ENCODE measurements at places on chromosomes 6 and 20.

- DNase-seq: peak; percentile 46
Observed at GRCh38 chr20:2800521-2801285, at the start of gene CPXM1. Gene CPXM1 (minus strand): TSS chr20:2800627. CDS start chr20:2800572, 55 bp downstream.

- DNase-seq: no peak
Observed at GRCh38 chr6:160130729-160131484, 9.3 kb downstream of the SLC22A1 start.

DNA sequence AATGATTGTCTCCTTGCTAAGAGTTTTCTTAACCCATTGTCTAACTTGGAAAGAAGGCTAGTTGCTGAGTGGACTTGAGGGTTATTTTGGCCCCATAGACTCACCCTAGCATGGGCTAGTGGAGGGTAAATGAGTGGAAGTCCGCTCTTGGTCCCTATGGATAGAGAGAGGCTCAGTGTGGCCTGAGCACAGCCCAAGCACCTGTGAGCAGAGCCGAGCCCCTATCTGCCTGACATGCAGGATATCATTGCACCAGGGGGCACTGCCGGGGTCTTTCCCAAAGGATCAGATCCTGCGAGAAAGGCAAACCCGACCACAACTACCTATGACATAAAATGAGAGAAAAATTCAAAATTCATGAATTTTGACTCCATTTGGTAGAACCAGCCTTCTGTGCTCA, 70.6 kb upstream of the GGTLC1 start:
- DNase-seq: no peak

DNA sequence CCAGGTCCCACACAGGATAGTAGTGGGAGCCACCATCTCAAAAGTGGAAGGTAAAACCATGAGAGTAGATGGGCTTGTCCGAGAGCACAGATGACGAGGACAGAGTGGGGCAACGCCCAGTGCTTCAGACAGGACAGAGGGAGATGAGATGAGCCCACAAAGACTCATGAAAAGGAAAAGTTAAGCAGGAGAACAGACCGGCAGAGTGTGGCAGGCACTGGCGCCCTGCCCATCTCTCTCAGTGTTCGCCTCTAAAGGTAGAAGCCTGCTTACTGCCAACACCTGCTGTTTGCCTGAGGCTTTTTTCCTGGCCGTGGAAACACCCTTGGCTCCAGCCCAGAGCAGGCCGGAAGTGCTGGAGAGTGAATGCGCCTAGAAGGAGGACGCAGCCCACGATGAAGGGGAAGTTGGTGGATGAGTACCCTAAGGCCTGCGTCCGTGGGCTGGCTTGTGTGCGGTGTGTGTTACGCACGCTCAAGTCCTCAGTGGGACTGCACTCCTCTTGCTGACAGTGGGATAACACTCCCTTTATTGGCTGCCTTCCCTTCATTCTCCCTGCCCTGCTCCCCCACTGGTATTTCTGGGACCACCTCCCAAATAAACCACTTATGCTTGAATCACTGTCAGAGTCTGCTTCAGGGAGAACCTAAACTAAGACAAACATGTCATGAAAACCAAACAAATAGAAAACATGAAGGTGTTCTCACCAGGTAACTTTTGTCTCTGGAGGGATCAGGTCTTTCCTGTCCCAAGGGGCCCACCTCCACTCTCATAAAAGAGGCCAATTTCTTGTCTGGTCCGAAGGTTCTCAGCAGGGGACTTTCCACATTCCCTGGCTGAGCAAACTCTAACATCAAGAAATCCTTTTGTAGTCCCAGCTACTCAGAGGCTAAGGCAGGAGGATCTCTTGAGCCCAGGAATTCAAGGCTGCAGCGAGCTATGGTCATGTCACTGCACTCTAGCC, 9.1 kb upstream of the FOXP4 start:
- no peak for DNase-seq

DNA sequence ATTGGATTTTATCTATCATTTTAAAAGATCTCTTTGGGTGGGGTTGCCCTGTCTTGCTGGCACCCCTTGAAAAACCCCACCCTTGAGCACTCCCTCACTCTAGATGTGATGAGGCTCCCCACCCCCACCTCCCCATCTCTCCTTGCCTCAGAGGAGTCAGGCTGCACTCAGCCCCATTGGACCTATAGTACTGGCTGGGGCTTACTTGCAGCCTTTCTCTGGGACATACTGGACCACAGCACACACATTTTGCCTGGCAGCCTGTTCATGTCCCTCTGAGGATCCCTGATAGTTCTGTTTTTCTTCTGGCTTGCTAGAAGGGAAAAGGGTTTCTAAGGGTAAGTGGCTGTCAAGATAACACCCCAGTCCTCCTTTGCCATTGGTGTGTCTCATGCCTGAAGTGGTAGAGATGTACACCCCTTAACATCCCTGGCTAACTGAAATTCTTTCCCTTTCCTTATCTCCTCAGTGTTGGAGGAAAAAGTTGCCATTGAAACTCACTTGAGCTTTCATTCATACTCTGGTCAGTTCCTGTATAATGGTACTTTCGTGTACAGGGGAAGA, 553.4 kb upstream of the CITED2 start:
- no peak for DNase-seq

DNA sequence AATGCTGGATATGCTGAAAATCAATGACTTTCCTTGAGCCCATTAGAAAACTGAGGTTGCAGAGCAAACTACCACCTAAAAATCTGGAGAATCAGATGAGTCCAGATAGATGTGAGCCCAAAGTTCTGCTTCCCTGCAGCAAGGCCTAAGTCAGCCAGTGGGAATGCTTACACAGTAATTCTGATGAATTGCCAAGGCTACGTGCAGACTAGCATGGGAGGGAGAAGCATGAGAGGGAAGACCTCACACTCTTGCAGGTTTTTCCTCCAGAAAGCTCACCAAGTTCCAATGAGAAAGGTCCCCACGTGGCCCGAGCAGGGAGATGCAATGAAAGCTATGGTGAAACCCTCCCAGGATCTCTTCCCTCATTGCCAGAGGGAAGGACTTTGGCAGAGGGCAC, 104.8 kb upstream of the SIRPA start:
- no peak for DNase-seq

GRCh38 chr6:113642714-113643406, 214.3 kb upstream of the MARCKS start:
- DNase-seq: no peak

- DNase-seq: no peak
Observed at GRCh38 chr6:4308364-4308763, 173.0 kb upstream of the ECI2 start.

GRCh38 chr6:128230267-128230989, 290.0 kb downstream of the PTPRK start:
- no peak for DNase-seq
